ENCODE measurements at places on chromosomes 1 and 21. TPM values are rescaled to one million over a fixed set of nuclear protein-coding genes. Genes with fewer than 3 reads are reported as not detected.

DNA sequence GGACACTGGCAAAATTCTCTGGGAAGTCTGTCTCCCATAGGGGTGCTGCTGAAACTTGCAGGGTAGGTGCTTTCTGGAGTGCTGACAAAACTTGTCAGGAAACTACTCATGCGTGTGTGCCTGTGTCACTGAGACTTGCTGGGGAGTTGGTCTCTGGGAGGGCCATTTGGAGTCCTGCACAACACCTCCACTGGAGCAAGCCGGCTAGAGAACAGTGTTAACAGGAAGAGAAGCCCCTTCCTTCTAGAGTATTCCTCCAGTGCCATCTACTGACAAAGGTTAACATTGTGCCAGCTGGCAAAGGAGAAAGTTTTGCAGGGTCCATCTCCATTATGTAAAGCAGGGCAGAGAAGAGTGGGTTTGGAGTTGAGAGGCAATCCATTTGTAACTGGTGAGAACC is 30.0 kb downstream of the ZMYM4 start:
- no peaks in the 10 kb centered on the region for H3K27me3 ChIP-seq
- no peak overlapping the region for H3K27ac ChIP-seq
- H3K4me3 ChIP-seq: no peak overlapping the region
- no peak for DNase-seq
- H3K4me1 ChIP-seq: peaks cover 9% of the 10 kb centered on the region

- H3K27ac ChIP-seq: no peak overlapping the region
- DNase-seq: no peak
- H3K4me3 ChIP-seq: no peak overlapping the region
- no peaks in the 10 kb centered on the region for H3K36me3 ChIP-seq
Observed at GRCh38 chr1:157113106-157113505, 13.5 kb upstream of the ETV3L start.

Gene RGS7
- total RNA-seq: not detected

Gene MTARC2
- total RNA-seq: 14.7 TPM

GRCh38 chr1:231639819-231640218 is 13.2 kb downstream of the DISC1 start:
- H3K4me1 ChIP-seq: no peaks in the 10 kb centered on the region
- no peak overlapping the region for H3K4me3 ChIP-seq
- no peak for DNase-seq
- no peaks in the 10 kb centered on the region for H3K27me3 ChIP-seq
- H3K36me3 ChIP-seq: no peaks in the 10 kb centered on the region
- H3K27ac ChIP-seq: no peak overlapping the region

DNA sequence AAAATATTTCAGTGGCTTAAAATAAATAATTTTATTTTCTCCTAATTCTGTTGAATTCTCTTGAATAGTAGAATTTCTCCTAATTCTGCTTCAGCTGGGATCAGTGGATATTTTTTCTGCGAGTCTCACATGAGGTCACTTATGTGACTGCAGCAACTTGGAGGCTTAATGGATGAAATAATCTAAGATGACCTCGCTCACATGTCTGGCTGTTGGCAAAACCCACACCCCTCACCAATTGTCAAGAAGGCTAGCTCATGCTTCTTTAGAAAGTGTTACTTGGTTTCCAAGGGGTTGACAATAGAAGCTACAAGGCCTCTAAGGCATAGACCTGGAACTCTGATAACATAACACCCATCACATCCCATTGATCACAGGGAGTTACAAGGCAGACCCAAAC is 156.9 kb upstream of the DPYD start:
- H3K4me3 ChIP-seq: no peak overlapping the region
- H3K27me3 ChIP-seq: no peaks in the 10 kb centered on the region
- DNase-seq: no peak
- H3K4me1 ChIP-seq: no peaks in the 10 kb centered on the region
- no peaks in the 10 kb centered on the region for H3K36me3 ChIP-seq

DNA sequence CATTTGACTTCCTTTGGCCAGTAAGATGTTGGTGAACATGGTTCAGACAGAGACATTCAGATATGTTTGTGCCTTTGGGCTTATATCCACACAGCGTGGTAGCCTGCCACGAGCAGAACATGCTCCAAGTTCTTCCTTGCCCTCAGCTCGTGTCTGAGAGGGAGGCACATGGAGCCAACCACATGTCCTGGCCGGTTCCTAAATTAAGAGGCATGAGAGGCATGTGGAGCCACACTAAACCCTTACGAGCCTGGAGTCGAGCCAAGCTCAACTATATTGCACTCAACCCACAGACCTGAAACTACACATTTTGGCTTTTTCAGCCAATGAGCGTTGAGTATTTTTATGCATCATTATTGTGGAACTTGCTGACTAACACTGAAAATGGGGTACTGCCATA is 133.7 kb upstream of the KCNK1 start:
- H3K36me3 ChIP-seq: no peaks in the 10 kb centered on the region
- no peak overlapping the region for H3K27ac ChIP-seq
- no peaks in the 10 kb centered on the region for H3K27me3 ChIP-seq
- no peak for DNase-seq
- H3K4me3 ChIP-seq: no peak overlapping the region
- no peaks in the 10 kb centered on the region for H3K4me1 ChIP-seq

DNA sequence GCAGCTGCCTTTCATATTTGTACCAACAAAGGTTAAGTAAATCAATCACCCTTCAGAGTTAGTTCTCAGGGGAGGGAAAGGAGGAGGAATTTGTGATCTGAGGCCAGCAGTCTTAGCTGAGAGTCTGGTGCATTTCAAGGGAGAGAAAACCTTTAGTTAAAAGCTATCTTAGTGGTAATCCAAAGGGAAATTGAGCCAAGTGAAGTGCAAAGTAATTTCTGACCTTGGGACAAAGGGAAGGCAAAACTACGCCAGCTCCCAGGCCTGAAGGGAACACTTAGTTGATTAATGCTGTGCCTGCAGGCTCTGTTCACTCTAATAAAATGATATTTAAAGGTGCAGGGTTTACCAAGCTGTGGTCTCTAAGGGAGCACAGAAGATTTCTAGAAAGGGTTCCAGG is 23.1 kb upstream of the FMOD start:
- no peaks in the 10 kb centered on the region for H3K27me3 ChIP-seq
- H3K36me3 ChIP-seq: no peaks in the 10 kb centered on the region
- DNase-seq: no peak
- no peak overlapping the region for H3K4me3 ChIP-seq

GRCh38 chr21:43684424-43684823 is 25.1 kb downstream of the RRP1B start:
- no peak overlapping the region for H3K4me3 ChIP-seq
- H3K36me3 ChIP-seq: no peaks in the 10 kb centered on the region
- DNase-seq: no peak
- no peak overlapping the region for H3K27ac ChIP-seq

Gene CD34
- total RNA-seq: 57.5 TPM

DNA sequence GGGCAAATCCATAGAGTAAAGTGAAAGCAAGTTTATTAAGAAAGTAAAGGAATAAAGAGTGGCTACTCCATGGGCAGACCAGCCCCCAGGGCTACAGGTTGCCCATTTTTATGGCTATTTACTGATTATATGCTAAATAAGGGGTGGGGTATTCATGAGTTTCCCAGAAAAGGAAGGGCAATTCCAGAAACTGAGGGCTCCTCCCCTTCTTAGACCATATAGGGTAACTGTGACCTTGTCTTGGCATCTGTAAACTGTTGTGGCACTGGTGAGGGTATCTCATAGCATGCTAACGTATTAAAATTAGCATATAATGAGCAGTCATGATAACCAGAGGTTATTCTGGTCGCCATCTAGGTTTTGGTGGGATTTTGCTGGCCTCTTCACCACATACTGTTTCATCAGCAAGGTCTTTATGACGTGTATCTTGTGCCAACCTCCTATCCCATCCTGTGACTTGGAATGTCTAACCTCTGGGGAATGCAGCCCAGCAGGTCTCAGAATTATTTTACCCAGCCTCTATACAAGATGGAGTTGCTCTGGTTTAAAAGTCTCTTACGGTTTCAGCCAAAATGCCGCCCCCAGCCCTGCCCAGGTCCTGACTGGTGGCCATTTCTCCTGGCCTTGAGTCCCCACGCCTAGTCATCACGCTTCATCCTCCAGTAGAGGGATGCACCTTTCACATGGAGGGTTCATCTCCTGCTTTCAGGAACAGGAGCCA is 982 bp upstream of the TRIM17 start:
- H3K27me3 ChIP-seq: no peaks in the 10 kb centered on the region
- peaks cover 26% of the 10 kb centered on the region for H3K4me1 ChIP-seq
- H3K4me3 ChIP-seq: peak overlapping the region; percentile 59
- no peaks in the 10 kb centered on the region for H3K36me3 ChIP-seq
- DNase-seq: no peak

- no peak overlapping the region for H3K27ac ChIP-seq
- DNase-seq: no peak
- no peak overlapping the region for H3K4me3 ChIP-seq
- H3K4me1 ChIP-seq: peaks cover 27% of the 10 kb centered on the region
- H3K36me3 ChIP-seq: no peaks in the 10 kb centered on the region
Observed at GRCh38 chr1:235646463-235646862, 3.1 kb downstream of the GNG4 start.

DNA sequence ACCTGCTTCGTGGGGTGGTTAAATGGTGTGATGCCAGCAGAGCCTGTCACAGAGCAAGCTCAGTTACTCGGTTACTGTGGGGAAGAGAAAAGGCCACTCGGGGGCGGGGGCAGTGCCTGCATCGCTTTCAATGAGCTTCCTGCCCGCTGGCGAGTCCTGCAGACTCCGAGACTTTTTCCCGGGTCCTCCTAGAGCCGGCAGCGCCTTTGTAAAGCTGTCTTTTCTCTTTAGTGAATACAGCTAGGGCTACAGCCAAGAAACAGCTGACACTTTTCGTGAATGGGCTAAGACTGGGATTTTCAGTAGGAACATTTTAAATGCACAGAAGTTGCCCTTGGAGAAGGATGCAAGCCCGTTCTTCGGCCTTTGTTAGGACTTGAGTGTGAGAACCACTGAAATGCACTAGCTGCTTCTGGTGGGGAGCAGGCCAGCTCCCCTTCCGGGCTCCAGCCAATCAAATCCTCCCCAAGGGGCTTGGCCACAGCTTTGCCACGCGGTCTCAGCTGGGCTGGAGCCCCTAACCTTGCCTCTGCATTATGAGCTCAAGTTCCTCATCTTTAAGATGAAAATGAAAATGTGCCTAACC is 23.4 kb upstream of the EFHD2 start:
- no peaks in the 10 kb centered on the region for H3K27me3 ChIP-seq
- H3K4me3 ChIP-seq: peak overlapping the region; percentile 10
- DNase-seq: no peak
- no peak overlapping the region for H3K27ac ChIP-seq
- H3K4me1 ChIP-seq: peaks cover 10% of the 10 kb centered on the region

Gene TMCO2
- not detected for total RNA-seq

GRCh38 chr1:31900790-31901189 is 37.4 kb downstream of the PTP4A2 start:
- H3K27me3 ChIP-seq: no peaks in the 10 kb centered on the region
- no peak overlapping the region for H3K4me3 ChIP-seq
- H3K27ac ChIP-seq: no peak overlapping the region

DNA sequence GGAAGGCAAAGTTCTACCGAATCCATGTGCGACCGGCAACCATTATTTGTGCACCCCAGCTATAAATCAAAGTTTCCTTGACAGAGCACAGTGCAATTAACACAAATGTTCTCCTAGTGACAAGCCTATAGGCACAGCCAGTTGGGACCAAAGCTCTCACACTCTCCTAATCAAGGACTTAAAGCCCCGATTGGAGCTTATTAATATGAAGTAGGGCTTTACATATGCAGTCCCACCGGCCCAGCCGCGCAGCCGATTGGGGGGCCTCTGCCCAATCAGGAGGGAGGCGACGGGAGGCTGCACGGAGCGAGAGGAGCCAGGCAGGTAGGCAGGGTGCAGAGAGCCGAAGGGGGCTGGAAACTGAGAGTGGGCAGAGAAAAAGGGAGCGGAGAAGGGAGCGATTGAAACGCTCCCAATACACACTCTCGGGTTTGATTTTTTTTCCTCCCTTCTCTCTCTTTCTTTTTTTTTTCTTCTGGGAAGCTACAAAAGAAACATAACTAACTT is at the start of gene ESRRG:
Gene ESRRG (minus strand): TSS at position 156 of the 507 bp plus-strand sequence. CDS start 130 bp downstream, at position 26.
- H3K27me3 ChIP-seq: no peaks in the 10 kb centered on the region
- no peak for DNase-seq
- H3K4me3 ChIP-seq: peak within 1 kb of the TSS; percentile 31
- no peaks in the 10 kb centered on the region for H3K36me3 ChIP-seq
- peaks cover 9% of the 10 kb centered on the region for H3K4me1 ChIP-seq

Gene FGR
- 18.4 TPM for total RNA-seq

GRCh38 chr21:41952568-41953248 is 1.1 kb downstream of the C2CD2 start:
- no peaks in the 10 kb centered on the region for H3K36me3 ChIP-seq
- no peaks in the 10 kb centered on the region for H3K27me3 ChIP-seq
- peaks cover 71% of the 10 kb centered on the region for H3K4me1 ChIP-seq
- peak overlapping the region; percentile 77 for H3K27ac ChIP-seq

DNA sequence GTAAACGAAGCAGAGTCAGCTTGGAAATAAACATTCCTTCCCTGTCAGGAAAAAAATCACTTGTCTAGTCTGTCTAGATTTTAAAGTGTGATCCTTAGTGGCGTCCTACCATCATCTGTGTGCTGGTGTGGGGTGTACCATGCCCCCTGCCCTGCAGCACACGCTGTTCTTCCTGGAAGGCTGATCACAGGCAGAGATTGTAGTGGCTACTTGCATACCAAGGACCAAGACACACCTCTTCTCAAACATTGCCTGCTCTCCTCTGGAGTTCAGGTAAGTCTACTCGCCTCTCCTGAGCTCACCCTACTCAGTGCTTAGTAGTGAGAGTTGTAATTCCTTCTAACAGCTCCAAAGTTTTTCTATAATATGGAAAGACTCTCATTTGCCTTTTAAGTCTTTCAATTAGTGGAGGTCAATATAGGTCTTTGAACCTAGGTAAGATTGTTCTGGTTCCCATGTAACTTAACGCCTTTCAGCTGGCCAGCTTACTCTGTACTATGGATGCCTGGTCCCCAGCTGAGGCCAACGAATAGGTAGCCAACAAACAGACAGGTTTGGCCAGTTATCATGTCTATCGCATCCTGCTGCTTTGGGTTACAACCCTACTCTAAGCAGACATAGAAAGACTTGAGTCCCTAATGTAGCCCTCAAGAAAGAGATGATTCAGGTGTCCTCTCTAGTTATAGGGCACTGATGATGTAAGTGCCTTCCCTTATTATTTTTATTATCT is 55.4 kb downstream of the XCL1 start:
- no peak overlapping the region for H3K4me3 ChIP-seq
- H3K4me1 ChIP-seq: no peaks in the 10 kb centered on the region
- no peaks in the 10 kb centered on the region for H3K27me3 ChIP-seq
- H3K27ac ChIP-seq: no peak overlapping the region
